Activated CD8-positive, alpha-beta T cell treated with anti-CD3 and anti-CD28 coated beads, Interleukin-2, amount 10 ng/mL, durations not matched to agents 7 days and 5 days (primary cell): ENCODE measurements at places on chromosomes 3 and 15. TPM values are rescaled to one million over a fixed set of nuclear protein-coding genes. Genes with fewer than 3 reads are reported as not detected.

DNA sequence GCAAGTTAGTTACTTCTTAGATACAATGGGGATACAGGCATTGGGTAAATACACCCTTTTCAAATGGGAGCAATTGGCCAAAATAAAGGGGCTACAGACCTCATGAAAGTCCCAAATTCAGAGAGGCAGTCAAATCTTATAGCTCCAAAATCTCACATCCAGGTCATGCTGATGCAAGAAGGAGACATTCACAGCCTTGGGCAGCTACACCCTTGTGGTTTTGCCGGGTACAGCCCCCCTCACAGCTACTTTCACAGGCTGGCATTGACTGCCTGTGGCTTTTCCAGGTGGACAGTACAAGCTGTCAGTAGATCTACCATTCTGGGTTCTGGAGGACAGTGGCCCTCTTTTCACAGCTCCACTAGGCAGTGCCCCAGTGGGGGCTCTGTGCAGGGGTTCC, 17.5 kb upstream of the PLSCR1 start:
- peaks cover 10% of the 10 kb centered on the region for H3K27me3 ChIP-seq
- no peak for DNase-seq
- H3K27ac ChIP-seq: no peak overlapping the region
- H3K4me1 ChIP-seq: no peaks in the 10 kb centered on the region
- H3K4me3 ChIP-seq: no peak overlapping the region

Gene GPX1
- total RNA-seq: 119 TPM

DNA sequence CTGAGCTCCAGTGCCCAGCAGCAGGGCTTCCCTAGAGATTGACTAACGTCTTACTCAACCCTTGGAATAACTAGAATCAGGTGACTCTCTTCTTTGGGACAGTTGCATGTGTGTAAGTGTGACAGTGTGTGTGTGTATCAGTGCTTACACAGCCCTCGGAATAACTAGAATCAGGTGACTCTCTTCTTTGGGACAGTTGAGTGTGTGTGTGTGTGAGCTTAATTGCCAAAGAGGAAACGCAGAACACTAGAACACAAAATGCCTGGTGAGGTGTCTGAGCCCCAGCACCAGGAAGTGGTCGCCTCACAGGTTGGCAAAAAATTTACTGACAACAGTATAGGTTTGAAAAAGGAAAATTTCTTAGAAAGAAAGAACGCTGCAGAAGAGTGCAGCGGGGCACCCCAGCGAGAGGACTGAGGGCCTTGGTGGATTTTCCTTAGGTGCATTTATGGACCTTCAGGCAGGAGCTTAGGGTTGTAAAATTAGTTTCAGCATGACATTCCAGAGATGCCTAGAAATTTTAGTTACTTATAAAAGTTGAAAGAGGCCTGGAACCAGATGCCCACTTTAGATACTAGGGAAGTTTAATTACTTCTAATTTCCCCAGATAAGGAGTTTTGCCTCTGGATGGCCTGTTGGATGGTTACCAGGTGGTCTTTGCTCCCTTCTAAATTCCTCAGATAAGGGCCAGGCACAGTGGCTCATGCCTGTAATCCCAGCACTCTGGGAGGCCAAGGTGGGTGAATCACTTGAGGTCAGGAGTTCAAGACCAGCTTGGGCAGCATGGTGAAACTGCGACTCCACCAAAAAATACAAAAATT, 3.7 kb upstream of the WDR82 start:
- no peaks in the 10 kb centered on the region for H3K27me3 ChIP-seq
- H3K27ac ChIP-seq: peak overlapping the region; percentile 93
- DNase-seq: peak; percentile 78
- H3K4me3 ChIP-seq: peak overlapping the region; percentile 65

Gene ITIH1
- total RNA-seq: not detected

Gene C3orf62
- 11.1 TPM for total RNA-seq

DNA sequence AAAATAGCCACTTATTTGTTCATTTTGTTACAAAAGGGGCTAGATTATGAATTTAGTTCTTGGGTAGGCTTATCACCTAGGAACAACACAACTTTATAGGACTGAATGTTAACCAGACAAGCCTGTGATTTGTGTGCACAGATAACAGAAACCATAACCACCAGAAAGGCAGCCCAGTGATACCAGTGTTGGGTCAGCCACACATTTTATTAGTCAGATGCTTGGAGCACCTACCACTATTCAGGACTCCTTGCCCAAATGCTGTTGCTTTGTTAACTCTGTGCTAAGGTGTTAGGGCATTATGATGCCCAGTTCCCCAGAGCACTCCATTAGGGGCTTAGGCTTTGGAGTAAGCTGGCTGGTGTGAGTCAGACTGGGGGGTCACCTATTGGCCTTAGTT, 22.5 kb downstream of the PLCL2 start:
- no peak for DNase-seq
- H3K4me3 ChIP-seq: peak overlapping the region; percentile 9
- no peak overlapping the region for H3K27ac ChIP-seq
- H3K4me1 ChIP-seq: peaks cover 56% of the 10 kb centered on the region

Gene ERC2
- total RNA-seq: not detected

- no peaks in the 10 kb centered on the region for H3K36me3 ChIP-seq
- H3K27me3 ChIP-seq: peaks cover 7% of the 10 kb centered on the region
- no peaks in the 10 kb centered on the region for H3K4me1 ChIP-seq
- DNase-seq: peak; percentile 28
- H3K27ac ChIP-seq: no peak overlapping the region
- no peak overlapping the region for H3K4me3 ChIP-seq
Observed at GRCh38 chr3:132210476-132211346, 106.5 kb upstream of the ACP3 start.

Gene SCAMP5
- 1.1 TPM for total RNA-seq

Gene GMPPB
- 53.0 TPM for total RNA-seq

DNA sequence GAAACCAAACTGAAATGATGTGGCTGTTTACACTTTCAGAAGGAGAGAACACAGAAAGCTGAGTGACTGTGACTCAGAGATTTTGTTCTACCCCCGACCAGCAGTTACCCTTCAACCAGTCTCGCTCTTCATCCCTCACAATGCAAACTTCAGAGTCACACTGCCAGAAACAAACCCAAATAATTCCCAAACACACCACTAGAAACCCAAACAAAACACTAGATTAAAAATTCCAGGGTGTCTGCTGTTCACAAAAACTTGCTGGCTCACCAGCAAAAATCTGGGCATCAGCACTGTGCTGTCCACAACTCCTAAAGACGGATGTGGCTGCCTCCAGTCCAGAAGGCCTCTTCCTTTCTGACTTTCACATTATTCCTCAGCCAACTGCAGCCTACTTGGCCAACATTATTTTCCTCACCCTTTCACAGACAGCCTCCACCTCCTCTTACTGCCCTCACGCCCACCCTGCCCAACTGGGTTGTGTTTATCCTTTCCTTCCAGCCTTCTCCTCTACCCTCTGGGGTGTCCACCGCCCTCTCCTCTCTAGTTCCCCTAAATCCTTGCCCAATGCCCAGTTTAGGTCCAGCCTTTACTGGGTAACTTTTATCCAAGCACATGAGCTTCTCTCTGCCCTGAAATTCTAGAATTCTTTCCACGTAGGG, 71.4 kb downstream of the MECOM start:
- H3K4me3 ChIP-seq: no peak overlapping the region
- H3K36me3 ChIP-seq: no peaks in the 10 kb centered on the region
- no peak overlapping the region for H3K27ac ChIP-seq

GRCh38 chr3:181630853-181631252, 80.9 kb upstream of the SOX2 start:
- no peaks in the 10 kb centered on the region for H3K4me1 ChIP-seq
- no peaks in the 10 kb centered on the region for H3K36me3 ChIP-seq
- H3K27ac ChIP-seq: no peak overlapping the region
- H3K4me3 ChIP-seq: no peak overlapping the region

GRCh38 chr3:63946753-63947152, 34.6 kb upstream of the SCAANT1 start:
- H3K36me3 ChIP-seq: peaks cover 27% of the 10 kb centered on the region
- H3K4me1 ChIP-seq: peaks cover 67% of the 10 kb centered on the region
- H3K27me3 ChIP-seq: no peaks in the 10 kb centered on the region
- no peak for DNase-seq
- no peak overlapping the region for H3K4me3 ChIP-seq

Gene IMPG2
- 0.29 TPM for total RNA-seq

DNA sequence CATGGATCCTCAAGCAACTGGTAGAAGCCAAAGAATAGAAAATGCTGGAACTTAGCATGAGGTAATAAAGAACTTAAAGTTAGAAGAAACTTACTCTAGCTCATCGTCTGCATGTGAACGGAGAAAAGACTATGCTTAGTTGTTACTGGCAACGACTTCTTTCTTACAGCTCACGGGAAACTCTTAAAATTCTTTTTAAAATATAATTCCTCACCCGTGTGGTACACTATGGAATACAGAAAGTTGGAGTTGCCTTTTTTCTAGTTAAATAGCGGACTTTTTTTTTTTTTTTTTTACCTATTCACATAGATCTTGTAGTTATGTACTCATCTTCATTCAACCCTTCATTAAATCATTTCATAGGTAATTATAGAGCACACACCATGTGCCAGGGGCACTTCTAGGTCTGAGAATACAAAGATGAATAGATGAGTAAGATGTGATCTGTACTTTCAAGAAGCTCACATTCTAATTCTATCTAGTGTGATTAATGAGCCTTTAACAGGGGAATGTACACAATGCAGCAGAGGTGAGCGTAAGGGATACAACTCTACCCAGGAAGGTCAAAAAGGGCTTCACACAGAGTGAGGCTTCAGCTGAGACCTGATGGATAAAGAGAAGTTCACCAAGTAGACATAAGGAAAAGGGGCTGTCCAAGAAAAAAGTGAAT, 18.4 kb upstream of the KCNMB2 start:
- H3K27me3 ChIP-seq: no peaks in the 10 kb centered on the region
- no peak for DNase-seq
- H3K36me3 ChIP-seq: no peaks in the 10 kb centered on the region
- H3K4me1 ChIP-seq: no peaks in the 10 kb centered on the region
- no peak overlapping the region for H3K4me3 ChIP-seq

Gene AHSG
- total RNA-seq: not detected

DNA sequence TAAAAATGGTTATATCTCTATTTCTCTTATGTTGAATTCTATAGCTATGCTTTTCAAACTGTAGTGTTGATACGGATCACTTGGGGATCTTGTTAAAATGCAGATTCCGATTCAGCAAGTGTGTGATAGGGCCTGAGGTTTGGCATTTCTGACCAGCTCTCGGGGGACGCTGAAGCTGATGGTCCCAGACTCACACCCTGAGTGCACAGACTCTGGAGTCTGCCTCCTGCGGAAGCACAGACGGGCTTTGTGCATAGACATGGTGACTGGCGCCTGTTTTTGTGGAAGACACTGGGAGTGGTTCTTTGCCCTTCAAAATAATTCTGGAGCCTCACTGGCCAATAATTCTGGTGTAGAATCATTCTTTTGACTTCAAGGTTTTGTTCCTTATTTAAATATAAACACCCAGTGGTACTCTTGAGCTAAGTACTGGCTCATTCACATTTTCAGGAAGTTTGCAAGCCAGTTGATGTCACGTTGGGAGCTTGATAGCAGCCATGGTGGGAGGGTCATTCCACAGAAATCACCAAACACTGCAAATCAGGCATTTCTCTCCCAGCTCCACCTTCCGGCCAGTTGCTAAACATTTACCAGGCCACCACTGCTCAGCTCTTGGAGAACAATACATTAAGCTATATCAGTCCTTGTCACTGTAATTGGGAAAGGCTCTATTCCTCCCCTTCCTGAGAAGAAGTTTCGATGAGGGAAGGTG, 19.2 kb downstream of the CLDN11 start:
- peaks cover 7% of the 10 kb centered on the region for H3K27me3 ChIP-seq
- peaks cover 4% of the 10 kb centered on the region for H3K4me1 ChIP-seq
- no peak overlapping the region for H3K27ac ChIP-seq
- no peak for DNase-seq
- no peaks in the 10 kb centered on the region for H3K36me3 ChIP-seq

DNA sequence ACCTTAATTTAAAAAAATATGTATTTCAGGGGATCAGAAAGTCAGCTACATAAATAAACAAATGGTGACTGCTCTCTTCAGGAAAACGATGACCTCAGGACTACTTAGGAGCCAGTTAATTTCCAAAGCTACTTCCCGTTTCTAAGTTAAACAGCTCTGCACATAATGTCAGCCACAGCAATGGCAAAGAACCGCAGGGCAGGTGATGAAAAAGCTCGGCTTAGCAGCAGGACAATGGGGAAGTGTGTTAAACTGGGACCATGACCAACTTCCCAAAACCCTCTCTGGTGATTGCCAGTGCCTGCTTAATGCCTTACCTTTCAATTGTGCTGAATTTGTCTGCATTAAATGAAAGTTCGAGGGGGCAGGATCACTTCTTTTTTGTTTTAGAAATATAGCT, 258.9 kb downstream of the FHIT start:
- no peaks in the 10 kb centered on the region for H3K4me1 ChIP-seq
- no peak for DNase-seq
- H3K27ac ChIP-seq: no peak overlapping the region

Gene OSBPL10
- total RNA-seq: 0.05 TPM

GRCh38 chr3:107092121-107092520, 285.1 kb upstream of the CCDC54 start:
- H3K4me3 ChIP-seq: no peak overlapping the region
- no peaks in the 10 kb centered on the region for H3K36me3 ChIP-seq
- peaks cover 9% of the 10 kb centered on the region for H3K27me3 ChIP-seq
- H3K27ac ChIP-seq: no peak overlapping the region
- no peak for DNase-seq

DNA sequence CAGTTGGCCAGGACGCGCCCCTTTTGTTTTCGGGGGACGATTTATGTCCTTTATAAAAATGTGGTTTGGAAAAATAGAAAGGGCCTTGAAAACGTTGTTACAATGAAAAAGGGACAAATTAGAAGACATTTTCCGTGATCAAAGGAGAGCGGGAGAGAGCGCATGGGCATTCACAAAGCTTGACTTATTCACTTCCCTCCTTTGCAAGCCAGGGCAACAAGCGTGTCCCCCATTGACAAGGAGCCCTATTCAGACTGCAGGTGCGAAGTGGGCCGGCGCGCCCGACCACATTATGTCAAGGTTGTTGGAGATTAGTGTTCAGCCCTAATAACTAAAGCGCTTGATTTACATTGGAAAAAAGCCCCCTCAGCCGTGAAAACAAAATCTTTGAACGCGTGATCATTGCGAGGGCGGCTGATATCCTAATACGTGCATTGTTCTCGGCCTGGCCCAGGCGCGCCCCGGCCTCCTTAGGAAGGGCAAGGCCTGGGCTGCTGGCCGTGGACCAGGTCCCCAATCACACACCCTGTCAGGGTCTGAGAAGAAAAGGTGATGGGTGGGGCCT, 25.9 kb downstream of the ZIC4 start:
- no peak overlapping the region for H3K4me3 ChIP-seq
- no peaks in the 10 kb centered on the region for H3K4me1 ChIP-seq
- no peak for DNase-seq
- H3K27me3 ChIP-seq: peaks cover 66% of the 10 kb centered on the region

- no peaks in the 10 kb centered on the region for H3K36me3 ChIP-seq
- no peak overlapping the region for H3K27ac ChIP-seq
- no peak overlapping the region for H3K4me3 ChIP-seq
- no peaks in the 10 kb centered on the region for H3K4me1 ChIP-seq
Observed at GRCh38 chr3:29937185-29937584, 656.3 kb downstream of the RBMS3 start.

DNA sequence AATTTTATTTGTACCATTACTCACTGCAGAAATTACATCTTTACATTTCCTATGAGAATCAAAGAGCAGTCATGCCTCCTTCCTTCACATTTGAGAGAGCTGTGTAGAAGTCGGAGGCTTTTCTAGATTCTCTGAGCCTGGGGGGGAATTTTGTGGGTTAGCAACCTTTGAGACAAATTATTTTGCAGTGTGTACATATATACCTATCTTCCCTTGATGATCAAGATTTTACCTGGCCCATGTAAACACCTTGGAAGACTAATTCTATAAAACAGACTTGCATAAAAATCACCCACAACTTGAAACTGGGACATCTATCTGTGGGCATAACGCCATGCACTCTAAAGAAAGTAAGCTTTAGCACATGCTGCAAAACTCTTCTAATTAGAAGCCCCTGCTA, 491.5 kb upstream of the MDFIC2 start:
- H3K36me3 ChIP-seq: no peaks in the 10 kb centered on the region
- no peak overlapping the region for H3K27ac ChIP-seq
- peaks cover 15% of the 10 kb centered on the region for H3K27me3 ChIP-seq
